Right renal cortex interstitium (tissue), 3 donors: ENCODE measurements at places on chromosomes 3 and 15.

- no peak for DNase-seq
These were observed 327.5 kb downstream of the ARPP21 start for GRCh38 chr3:35966629-35967464.

- peak; percentile 24 for DNase-seq
These were observed 49.5 kb downstream of the HEG1 start for GRCh38 chr3:125006291-125006731.

GRCh38 chr15:52464478-52464877, 64.2 kb downstream of the MYO5A start:
- no peak for DNase-seq

- no peak for DNase-seq
These were observed 107.6 kb downstream of the RBPMS2 start for GRCh38 chr15:64667736-64668161.

GRCh38 chr15:78957416-78958093, 12.7 kb upstream of the CTSH start:
- DNase-seq: no peak

DNA sequence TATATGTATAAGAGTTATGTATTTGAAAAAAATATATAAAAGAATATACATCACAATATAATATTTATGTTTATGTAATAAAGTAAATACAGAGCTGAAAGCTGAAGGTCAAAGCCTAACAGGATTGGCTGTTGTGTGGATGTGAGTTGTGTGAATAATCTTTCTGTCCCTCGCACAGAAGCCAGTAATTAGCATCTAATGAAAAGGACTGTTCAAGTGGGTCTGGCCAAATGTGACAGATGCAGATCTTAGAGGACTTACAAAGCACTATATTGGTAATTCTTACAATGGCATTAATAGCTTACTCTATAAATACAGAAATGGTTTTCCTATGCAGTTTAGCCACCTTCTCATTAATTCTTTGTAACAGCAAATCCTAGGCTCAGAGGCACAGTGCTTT, 2.4 kb downstream of the MKRN3 start:
- DNase-seq: no peak

GRCh38 chr3:55571216-55571813, 84.2 kb upstream of the WNT5A start:
- no peak for DNase-seq

GRCh38 chr3:101851072-101851770, 1.9 kb downstream of the NFKBIZ start:
- DNase-seq: no peak

DNA sequence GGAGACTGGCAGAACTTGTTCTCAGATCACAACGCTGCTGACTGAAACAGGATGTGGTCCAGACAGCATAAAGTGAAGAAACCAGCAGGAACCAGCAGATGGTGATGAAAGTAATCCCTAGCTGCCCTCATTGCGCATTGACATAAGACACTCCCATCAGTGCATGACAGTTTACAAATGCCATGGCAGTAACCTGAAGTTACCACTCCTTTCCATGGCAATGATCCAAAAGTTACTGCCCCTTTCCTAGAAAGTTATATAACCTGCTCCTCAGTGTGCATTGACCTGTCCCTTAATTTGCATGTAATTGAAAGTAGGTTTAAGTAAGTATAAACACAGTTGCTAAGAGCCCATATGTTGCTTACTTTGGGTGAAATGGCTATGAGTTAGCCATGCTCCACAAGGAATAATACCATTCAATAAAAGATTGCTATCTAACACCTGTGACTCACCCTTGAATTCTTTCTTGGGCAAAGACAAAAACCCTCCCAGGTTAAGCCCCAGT, 149.1 kb upstream of the CD96 start:
- no peak for DNase-seq

DNA sequence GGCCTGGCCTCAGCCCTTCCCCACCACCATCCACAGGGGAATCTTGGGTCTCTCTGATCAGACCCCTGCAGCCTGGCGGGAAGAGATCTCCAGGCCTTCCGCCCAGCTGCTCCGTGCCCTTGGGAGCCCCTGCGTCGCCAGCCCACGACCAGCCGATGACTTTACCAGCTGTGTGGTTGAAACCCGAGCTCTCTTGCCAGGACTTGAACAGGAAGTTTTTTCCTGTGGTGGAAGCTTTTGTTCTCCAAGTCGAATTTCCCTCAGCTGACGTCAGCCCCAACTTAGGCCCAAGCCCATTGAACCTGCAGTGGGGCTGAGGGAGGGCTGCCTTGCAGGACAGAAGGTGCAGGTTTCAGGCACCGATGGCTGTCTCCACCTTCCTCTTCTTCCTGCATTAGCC, 51.7 kb upstream of the SMAD3 start:
- no peak for DNase-seq
